Stimulated activated CD4-positive, alpha-beta T cell treated with anti-CD3 and anti-CD28 coated beads, Interleukin-1b, Interleukin-23, amount 100 ng/mL, for 1 hour (primary cell): ENCODE measurements at places on chromosomes 12 and 14.

DNA sequence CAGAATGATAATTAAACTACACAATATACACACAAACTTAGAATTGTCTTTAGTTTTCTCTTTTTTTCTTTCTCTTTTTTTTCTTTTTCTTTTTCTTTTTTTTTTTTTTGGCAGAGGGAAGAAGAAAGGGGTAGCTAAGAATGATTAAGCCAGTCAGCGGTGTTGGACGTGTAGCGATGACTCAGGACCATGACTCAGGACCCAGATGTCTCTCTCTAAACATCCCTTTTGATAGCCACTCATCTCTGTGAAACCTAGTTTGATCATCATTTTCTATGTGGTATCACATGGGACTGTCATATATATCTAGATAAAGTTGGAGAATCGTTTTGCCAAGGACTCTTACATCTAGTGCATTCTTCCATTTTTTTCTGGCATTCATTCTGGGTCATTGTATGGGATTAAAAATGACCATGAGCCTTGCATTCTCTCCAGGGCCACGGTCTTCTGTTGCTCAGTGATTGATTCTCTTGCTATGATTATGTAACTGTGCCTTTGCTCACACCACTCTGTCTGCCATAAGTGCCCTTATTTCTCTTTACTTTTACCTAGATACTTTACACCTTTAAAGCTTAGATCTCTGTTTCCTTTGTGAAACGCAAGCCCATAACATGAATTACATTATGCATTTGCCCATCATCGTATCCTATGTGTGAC lies 26.6 kb upstream of the NRXN3 start:
- DNase-seq: no peak

GRCh38 chr14:81767266-81767995 lies 233.8 kb upstream of the SEL1L start:
- DNase-seq: no peak

DNA sequence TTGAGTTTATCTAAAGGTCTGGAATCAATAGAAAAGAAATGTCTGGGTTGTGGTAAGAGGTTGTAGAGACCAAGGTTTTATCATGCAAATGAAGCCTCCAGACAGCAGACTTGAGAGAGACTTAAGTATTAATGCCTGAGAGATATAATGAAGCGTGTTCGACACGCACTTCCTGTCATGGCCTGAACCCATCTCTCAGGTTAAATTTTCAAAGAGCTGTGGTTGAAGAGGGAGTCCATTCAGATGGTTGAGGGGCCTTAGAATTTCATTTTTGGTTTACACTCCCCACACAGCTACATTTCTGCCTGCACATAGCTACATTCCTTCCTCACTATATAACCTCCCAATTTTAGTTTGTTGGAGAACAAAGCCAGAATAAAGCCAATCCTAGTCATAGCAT lies 10.1 kb upstream of the CLEC12A start:
- DNase-seq: no peak

DNA sequence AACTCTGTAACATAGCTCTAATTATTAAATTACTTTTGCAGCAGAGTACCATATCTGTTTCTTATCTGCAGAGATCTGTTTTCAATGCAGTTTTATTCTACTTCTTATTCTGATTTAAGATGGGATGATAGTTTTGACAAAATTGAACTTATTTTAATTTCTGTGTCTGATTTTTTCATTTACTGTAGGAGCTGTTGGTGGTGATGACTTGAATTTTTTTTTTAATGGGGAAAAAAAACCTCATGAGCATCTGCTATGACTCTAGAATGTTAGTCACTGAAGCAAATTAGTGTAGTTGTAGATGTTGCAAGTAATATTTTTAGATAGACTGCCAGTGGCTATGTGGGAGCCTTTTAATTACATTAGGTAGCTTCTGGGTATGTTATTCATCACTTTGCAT lies 23.4 kb downstream of the DNM1L start:
- no peak for DNase-seq

DNA sequence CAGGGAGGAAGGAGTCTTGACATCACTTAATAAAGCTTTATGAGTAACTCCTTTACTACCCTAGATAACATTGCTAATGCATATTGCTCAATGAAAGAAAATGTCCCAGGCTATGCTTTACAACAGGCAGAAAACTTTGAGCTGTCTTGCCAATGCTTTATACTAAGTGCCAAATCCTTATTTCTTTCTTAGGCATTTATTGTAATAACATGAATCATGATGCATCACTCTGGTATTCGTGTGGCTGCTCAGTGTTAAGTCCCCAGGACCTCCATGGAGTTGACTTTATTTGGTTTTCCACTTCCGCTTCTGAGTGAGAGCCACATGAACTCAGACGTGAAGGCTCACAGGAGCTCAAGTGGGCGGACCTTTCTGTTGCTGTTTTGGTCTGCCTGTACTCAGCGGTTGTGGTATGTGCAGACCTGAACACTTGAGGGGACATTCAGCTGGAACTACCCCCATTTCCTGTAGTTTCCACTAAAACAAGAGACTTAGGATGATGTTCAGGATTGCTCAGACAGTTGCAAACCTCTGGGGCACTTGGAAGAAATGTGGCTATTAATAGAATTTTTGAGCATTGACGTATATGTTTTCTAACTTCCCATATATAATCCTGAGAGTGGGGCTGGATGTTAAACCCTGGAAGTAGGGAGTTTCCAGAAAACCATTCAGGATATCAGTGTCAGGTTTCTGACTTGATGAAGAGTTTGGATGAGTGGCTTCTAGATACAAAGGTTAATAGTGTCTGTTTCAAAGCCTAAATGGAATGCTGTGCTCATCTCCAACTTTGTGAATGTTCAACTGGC lies 258.6 kb downstream of the MSRB3 start:
- DNase-seq: no peak

DNA sequence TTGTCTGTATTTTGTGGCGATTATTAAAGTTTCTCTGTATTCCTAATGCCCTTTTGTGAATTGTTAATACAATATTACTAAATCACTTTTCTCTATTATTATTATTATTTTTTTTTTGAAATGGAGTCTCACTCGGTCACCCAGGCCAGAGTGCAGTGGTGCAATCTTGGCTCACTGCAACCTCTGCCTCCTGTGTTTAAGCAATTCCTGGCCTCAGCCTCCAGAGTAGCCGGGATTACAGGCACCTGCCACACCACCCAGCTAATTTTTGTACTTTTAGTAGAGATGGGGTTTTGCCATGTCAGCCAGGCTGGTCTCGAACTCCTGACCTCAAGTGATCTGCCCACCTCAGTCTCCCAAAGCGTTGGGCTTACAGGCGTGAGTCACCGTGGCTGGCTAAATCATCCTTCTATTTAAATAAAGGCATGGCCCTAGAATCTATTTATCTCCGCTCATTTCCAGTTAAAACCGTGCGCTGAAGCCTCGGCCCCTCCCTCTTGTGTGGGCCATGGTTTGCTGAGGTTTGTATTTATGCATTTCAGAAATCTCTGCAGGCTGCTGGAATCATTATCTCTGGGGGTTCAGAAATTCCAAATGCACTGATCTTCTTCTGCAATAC lies 1136.4 kb upstream of the TMEM132C start:
- DNase-seq: no peak

GRCh38 chr12:93970900-93971688 lies 177.3 kb upstream of the PLXNC1 start:
- no peak for DNase-seq

DNA sequence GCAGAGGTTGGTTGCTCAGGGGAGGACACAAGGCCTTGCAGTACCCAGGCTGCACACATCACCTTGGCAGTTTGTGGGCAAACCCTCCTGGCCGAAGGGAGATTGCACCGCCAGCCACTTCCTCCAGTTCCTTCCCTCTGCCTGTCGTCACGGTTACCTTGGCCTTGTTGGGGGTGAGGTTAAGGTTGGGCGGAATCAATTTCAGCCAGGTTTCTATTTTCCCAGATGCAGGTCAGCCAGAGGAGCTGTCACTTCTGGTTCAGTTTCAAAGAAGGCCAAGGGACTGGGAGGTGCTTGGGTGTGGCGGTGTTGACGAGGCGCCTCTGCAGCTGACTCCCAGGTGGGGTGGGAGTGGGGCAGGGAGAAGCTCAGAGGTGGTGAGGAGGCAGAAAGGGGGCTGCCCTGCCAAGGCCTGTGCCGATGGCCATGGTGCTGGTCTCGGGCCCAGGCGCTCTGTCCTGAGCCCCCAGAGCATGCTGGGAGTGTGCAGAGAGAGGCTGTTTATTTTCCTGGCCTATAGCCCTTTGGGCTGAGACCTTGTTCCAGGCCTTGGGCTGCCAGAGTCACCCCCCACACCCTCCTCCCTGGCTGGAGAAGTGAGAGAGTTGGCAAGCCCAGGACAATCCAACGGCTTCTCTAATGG lies 31.4 kb downstream of the JDP2 start:
- DNase-seq: no peak

GRCh38 chr14:68911594-68912227 lies 67.4 kb downstream of the ACTN1 start:
- peak; percentile 58 for DNase-seq

GRCh38 chr12:67436230-67436629 lies 167.1 kb downstream of the CAND1 start:
- no peak for DNase-seq

- no peak for DNase-seq
Observed at GRCh38 chr14:64178814-64179213, 115.4 kb downstream of the ESR2 start.

DNA sequence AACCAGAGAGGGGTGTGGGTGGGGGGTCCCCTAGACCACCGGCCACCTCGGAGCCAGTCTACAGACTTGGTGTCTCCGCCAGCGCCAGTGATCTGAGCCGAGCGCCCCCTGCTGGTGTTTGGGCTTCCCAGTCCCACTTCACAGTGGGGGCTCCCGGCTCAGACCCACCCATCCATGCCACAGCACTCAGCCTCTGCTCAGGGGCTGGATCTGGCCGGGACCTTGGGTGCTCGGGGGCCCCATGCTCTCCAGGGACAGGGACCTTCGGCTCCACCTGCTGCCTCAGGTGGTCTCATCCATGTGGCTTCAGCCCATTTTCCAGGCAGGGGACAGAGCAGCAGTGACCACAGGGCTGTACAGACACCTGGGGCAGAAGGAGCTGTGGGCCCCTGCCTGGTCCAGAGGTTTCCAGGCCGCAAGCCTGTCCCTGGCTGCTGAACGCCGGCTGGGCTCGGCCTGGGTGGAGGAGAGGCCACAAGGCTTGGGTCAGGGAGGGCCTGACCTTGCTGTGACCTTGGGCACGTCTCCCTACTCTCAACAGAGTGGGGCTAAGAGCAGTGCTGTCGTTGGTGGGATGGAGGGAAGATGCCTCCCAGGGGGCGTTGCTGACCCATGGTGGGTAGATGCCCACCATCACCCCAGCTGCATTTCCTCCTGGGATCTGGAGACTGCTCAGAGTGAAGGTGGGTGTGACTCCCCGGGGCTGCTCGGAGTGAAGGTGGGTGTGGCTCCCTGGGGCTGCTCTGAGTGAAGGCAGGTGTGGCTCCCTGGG lies 86.3 kb downstream of the KIF26A start:
- DNase-seq: peak; percentile 9

GRCh38 chr12:50400104-50400637 lies 514 bp upstream of the LARP4 start:
- DNase-seq: no peak

DNA sequence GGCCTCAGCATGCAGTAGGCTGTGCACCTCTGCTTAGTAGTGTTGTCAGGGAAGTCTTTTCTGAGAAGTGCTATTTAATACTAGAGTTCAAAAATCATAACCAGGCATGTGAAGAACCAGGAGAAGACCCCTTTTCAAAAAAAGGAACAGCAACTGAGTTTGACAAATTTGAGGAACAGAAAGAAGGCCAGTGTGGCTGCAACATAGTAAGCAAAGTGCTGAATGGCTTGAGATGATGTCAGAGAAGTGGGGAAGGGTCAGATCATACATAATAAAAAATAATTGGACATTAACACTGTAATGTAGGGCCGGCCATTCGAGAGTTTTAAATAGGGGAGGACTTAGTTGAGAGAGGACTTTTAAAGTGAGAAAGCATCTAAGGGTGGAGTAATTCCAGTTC lies 11.1 kb upstream of the CNTN1 start:
- DNase-seq: no peak

- DNase-seq: no peak
Observed at GRCh38 chr12:76106631-76107030, 22.1 kb upstream of the NAP1L1 start.

DNA sequence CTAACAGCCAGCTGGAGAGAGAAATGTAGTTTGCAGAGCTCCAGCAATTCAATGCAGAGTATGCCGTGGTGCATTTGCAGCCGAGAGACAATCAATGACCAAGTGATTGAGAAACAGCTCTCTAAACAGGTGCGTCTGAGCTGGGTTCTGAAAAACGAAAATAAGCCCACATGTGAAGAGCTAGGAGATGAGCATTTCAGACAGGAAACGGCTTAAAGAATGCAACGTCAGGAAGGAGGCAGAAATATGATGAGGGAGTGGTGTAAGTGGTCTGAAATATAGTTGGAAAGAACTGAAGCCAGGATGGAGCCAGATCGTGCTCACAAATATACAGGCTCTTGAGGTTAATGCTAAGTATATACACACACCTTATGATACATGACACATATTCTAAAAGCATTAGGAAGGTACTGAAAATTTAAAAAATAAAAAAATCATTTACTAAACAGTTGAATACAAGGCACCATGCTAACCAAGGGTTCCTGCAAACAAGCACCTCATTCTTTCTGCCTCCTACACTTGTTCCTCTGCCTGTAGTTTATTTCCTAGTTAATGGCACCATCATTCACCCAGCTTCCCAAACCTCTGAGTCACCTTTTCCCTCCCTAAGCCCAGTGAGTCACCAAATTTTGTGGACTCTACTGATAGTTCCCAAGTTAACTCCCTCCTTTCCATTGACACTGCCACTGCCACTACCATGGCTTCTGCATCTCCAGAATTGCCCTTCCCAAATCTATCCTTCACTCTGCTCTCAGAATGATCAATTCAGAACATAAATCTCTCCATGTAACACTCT lies 2.3 kb upstream of the GARIN2 start:
- DNase-seq: no peak

DNA sequence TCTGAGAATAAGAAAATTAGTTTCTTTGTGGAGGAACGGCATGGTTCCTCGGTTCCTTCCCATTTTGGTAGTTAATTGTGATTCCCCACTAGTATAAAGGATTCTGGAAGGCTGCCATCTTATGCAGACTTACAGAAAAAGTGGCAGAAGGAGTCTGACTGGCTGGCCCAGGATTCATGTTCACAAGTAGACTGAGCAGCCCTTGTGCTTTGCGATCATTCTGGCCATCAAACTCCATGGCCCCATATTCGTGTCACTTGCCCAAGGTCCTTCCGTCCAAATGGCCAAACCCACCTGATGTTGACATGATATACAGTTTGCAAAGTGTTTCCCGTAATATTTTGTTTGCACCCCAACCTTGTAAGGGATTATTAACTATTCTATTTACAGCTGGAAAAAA lies 297.2 kb upstream of the AMIGO2 start:
- DNase-seq: no peak

GRCh38 chr12:6535960-6536847 lies 1.9 kb downstream of the GAPDH start:
- DNase-seq: no peak

GRCh38 chr14:87059060-87059839 lies 933.7 kb downstream of the GALC start:
- DNase-seq: no peak
